ENCODE measurements at places on chromosomes 11 and 22.

- DNase-seq, result no peak
Measured at GRCh38 chr22:30903876-30904460, 64.6 kb downstream of the MORC2 start.

- DNase-seq, result no peak
Measured at GRCh38 chr22:19438298-19438697, 6.0 kb downstream of the MRPL40 start.

- no peak for DNase-seq
Measured at GRCh38 chr11:9203691-9204311, 61.3 kb downstream of the DENND5A start.

- DNase-seq, result no peak
Measured at GRCh38 chr11:121512468-121513465, 60.0 kb upstream of the SORL1-AS1 start.

- DNase-seq, result no peak
Measured at GRCh38 chr11:2778630-2779498, 79.1 kb upstream of the KCNQ1OT1 start.

GRCh38 chr11:26201411-26201810, 130.5 kb upstream of the ANO3 start:
- no peak for DNase-seq

- DNase-seq, result peak; percentile 60
Measured at GRCh38 chr11:64251016-64251752, at the start of gene PLCB3. PLCB3 (plus strand) TSS chr11:64251530; CDS start chr11:64251650, 120 bp downstream.

GRCh38 chr22:40838486-40838885, 18.0 kb downstream of the ST13 start:
- no peak for DNase-seq

DNA sequence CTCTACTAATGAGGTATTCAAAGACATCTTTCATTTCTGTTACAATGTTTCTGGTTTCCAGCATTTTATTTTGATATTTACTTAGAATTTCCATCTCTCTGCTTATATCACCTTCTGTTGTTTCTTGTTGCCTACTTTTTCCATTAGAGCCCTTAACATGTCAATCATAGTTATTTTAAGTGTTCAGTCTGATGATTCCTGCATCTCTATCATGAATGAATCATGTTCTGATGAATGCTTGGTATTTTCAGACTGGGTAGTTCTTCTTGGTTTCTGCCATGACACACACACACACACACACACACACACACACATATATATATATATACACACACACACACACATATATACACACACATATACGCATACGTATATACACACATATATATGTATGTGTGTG, 486.4 kb upstream of the ISX start:
- DNase-seq, result no peak

DNA sequence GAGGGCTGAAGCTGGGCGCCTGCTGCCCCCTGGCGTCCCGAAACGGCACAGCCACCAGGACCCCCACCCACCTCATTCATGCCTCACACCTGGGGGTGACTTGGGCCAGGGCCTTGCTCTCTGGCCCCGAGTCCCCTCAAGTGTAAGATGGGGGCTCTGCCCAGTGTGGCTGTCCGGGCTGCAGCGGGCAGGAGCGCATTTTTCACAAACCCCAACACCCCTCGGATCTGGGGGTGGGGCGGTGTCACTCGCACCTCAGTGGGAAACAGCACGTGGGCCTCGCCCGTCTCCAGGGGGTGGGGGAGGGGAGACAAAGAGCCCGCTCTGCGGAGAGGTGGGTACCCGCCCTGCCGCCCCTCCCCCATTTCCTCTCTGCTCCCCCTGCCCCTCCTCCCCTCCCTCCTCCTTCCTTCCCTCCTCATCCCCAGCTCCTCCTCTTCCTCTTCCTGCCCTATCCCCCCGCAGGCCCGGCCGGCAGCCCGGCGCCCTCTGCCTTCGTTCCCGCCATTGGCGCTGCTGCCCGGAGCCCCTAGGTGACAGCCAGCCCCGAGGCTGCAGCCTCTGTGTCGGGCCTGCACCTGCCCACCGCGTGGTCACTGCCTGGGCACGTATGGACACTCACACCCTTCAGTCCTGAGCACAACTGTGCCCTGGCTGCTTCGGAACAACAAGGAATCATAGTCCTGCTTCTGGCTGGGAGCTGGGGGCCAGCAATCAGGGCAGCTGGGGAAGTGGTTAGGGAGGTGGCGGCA, 6.8 kb upstream of the CDKN1C start:
- peak; percentile 78 for DNase-seq
